ENCODE measurements at places on chromosomes 16 and 17.

DNA sequence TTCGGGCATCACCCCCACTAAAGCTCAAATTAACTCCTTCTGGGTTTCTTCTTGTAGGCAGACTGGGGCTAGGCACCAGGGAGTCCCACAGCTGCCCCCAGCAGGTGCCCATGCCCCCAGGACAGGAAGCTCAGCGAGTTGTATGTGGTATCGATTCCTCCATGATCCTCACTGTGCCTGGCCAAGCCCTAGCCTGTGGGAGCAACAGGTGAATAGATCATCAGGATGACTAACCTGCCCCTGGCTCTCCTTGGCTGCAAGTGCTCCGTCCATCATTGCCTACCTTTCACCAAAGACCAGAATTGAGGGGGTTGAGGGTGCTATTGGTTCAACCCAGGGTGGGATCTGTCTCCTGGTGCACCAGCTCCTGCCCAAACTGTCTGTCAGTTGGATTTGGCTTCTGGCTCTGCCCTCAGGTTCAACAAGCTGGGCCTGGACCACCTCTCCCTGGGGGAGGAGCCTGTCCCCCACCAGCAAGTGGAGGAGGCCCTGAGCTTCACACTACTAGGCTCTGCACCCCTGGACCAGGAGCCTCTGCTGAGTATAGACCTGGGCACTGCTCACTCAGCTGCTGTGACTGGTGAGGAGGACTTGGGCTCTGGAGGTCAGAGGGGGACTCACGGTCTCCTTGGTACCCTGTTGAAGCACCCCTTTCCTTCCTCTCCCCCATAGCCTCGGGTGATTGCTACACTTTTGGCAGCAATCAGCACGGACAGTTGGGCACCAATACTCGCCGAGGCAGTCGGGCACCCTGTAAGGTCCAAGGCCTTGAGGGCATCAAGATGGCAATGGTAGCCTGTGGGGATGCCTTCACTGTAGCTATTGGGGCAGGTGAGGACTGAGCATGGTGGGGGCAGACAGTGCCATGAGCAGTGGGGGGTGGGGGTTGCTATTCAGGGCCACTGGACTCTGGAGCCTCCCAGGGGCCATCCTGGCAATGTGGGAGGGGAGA, 3.1 kb upstream of the TRAF4 start:
- H3K27me3 ChIP-seq = no peaks in the 10 kb centered on the region
- no peak for DNase-seq
- H3K4me1 ChIP-seq = peaks cover 27% of the 10 kb centered on the region

DNA sequence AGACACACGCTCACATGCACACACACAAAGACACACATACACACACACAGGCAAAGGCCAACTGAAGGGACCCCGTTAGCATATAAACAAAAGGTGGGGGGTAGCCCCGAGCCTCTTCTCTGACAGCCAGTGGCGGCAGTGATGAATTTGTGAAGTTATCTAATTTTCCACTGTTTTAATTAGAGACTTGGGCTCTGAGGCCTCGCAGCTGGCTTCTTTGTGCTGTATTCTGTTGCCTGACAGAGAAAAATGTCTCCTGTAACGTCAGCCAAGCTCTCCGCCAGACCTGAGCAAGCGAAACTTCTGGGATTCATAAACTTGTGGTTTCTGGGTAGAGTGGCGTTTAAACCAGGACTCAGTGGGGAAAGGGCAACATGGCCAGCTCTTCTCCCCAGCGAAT, 113.9 kb upstream of the FOXF1 start:
- H3K27me3 ChIP-seq = no peaks in the 10 kb centered on the region

DNA sequence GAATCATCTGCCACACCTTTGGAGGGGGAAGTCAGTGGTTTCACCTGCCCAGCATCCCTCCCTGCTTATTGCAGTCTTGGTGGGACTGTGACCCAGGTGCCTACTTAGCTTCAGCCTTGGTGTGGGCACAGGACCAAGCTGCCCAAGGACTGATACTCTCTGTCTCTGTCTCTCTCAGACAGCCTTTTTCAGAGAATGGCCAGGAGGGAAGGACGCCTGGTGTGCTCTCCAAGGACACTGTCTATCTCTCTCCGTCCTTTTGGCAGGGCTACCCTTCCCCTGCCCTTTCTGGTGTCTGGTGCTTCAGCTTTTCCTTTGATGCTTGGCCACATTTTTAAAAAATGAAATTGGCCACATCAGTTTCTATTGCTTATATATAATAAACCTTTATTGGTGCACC, 19.6 kb downstream of the PIK3R6 start:
- H3K4me1 ChIP-seq = no peaks in the 10 kb centered on the region
- no peak for DNase-seq
- H3K36me3 ChIP-seq = no peaks in the 10 kb centered on the region

DNA sequence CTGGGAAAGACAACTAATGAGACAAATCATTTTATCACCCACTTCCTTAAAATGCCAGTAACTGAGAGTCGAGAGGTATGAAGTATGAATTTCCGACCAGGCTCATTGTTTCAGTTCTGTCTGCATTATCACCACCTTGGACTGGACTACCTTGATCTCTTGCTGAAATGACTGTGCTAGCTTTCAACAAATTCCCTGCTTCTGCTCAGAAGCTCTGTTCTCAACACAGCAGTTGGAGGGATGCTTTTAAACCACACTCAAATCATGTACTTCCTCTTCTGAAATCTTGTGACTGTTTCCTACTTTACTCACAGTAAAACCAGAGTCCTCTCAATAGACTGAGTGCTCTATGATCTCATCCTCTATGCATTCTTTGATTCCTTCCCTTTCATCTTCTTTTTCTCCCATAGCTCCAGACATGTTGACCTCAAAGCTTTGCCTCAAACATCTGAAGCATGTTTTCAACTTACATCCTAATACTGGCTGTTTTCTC, 195.8 kb downstream of the KCNJ2 start:
- no peaks in the 10 kb centered on the region for H3K27me3 ChIP-seq
- H3K36me3 ChIP-seq = no peaks in the 10 kb centered on the region
- no peak for DNase-seq
- no peaks in the 10 kb centered on the region for H3K4me1 ChIP-seq

GRCh38 chr16:76653390-76654026, 376.3 kb downstream of the CNTNAP4 start:
- no peak overlapping the region for H3K4me3 ChIP-seq
- H3K4me1 ChIP-seq = no peaks in the 10 kb centered on the region
- no peak for DNase-seq
- no peaks in the 10 kb centered on the region for H3K27me3 ChIP-seq

DNA sequence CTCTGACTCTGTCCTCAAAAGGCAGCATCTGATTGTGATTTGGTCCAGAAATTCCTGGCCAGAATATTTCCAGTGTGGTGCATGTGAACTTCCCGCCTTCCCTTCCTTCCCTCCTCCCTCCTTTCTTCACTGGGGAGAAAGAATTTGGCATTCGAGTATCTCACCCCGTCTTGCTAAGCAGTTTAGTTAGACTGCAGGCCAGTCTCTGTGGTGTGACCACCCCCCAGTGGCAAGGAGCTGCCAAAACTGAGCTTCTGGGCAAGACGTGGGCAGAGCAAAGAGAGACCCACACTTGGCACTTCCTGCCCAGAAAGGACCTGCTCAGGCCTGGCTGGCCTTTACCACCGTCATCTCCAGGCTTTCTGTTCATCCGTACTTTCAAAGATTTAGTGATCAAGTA, 36.4 kb downstream of the SNX20 start:
- H3K4me1 ChIP-seq = peaks cover 18% of the 10 kb centered on the region
- H3K27me3 ChIP-seq = no peaks in the 10 kb centered on the region
- H3K36me3 ChIP-seq = no peaks in the 10 kb centered on the region
- no peak overlapping the region for H3K27ac ChIP-seq
- DNase-seq = no peak
- no peak overlapping the region for H3K4me3 ChIP-seq

- H3K27me3 ChIP-seq = no peaks in the 10 kb centered on the region
- no peak overlapping the region for H3K4me3 ChIP-seq
- H3K27ac ChIP-seq = no peak overlapping the region
- H3K36me3 ChIP-seq = no peaks in the 10 kb centered on the region
- DNase-seq = no peak
These were observed 436.2 kb upstream of the ZFHX3 start for GRCh38 chr16:73483934-73484711.

GRCh38 chr17:6109536-6109935, 39.4 kb downstream of the WSCD1 start:
- H3K27ac ChIP-seq = no peak overlapping the region
- H3K4me3 ChIP-seq = no peak overlapping the region
- H3K4me1 ChIP-seq = no peaks in the 10 kb centered on the region
- no peaks in the 10 kb centered on the region for H3K36me3 ChIP-seq
- no peaks in the 10 kb centered on the region for H3K27me3 ChIP-seq

DNA sequence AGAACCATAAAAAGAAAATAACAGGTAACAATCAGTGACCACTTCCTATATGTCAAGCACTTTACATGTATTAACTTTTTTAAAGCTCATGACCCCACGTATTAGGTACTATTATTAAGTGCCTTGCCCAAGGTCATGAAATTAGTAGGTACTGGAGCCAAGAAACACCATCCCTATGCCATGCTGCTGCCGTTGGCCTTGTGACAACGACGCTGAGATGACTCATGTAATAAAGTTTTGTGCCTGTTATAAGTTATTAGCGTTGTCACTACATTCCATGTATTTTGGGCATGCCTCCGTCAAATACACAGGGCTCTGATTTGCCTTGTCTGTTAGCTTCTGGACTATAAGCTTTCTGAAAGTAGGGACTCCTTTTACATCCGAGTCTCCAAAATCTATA, 1.4 kb downstream of the BBS2 start:
- no peaks in the 10 kb centered on the region for H3K27me3 ChIP-seq
- H3K27ac ChIP-seq = no peak overlapping the region
- peaks cover 32% of the 10 kb centered on the region for H3K4me1 ChIP-seq
- H3K36me3 ChIP-seq = no peaks in the 10 kb centered on the region
- no peak overlapping the region for H3K4me3 ChIP-seq

DNA sequence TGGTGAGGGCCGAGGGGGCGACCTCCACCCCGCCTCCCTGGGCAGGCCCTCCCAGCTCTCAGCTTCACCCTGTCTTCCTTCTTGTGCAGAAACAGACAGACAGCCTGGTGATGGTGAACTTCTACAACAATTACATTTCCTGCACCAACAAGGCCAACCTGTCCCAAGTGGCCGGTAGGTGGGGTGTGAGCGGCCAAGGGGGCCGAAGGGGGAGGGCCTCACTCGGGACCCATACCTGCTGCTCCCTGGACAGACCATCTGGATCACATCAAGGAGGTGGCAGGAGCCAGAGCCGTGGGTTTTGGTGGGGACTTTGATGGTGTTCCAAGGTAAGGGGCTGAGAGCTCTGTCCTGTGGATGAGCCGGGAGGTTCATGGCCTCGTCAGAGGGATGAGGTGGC, 20.1 kb downstream of the CHMP1A start:
- H3K27ac ChIP-seq = no peak overlapping the region
- DNase-seq = no peak
- no peaks in the 10 kb centered on the region for H3K36me3 ChIP-seq
- H3K4me3 ChIP-seq = no peak overlapping the region
- no peaks in the 10 kb centered on the region for H3K27me3 ChIP-seq

- peak overlapping the region; percentile 9 for H3K27ac ChIP-seq
- peaks cover 15% of the 10 kb centered on the region for H3K4me1 ChIP-seq
- no peaks in the 10 kb centered on the region for H3K36me3 ChIP-seq
These were observed 64.9 kb downstream of the IRF8 start for GRCh38 chr16:85963753-85964285.

DNA sequence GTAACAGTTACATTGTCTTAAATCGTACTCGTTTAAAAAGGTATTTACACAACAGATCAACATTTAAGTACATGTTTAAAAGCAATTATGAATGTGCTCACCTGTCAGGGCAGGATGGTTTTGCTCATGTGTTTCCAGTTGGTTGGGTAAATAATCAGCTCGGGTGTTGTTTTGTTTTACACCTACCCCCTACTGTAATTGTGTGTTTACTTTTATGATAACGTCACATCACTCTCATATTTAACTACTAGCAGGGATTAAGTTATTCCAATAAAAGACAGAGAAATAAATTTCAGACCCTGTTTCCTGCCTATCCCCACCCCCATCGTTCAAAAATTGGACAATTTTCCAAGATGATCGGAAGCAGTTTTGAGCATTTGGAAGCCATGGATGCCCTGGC, 390.2 kb downstream of the SEC14L1 start:
- H3K27me3 ChIP-seq = peaks cover 39% of the 10 kb centered on the region
- H3K4me3 ChIP-seq = no peak overlapping the region
- peaks cover 11% of the 10 kb centered on the region for H3K4me1 ChIP-seq
- no peak overlapping the region for H3K27ac ChIP-seq

DNA sequence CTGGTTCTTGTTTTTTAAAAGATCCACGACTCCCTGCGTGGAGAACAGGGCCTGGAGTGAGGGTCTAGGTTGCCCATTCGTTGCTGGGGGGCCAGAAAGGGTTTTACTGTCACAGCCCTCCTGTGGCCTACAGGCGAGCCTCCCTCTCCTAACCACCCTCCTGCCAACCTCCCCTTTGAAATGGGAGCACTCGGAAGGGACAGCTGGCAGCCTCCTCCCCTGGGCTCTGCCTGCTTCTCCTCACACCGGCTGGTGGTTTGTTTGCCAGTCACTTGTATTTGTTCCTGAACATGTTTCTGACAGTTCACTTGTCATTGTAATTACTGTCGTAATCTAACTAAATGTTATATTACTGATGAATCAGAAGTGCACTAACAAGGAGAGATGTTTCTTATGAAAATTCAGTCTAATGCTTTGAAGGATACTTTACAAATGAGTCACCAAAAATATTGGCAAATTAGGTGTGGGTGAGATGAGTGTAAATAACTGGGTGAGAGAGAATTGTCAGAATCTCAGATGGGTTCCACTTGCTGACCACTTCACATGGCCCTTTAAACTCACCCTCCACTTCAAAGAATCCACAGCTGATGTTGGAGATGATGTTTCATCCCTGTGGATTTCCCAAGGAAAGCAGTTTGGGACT, 2.7 kb upstream of the SPPL2C start:
- H3K36me3 ChIP-seq = no peaks in the 10 kb centered on the region
- DNase-seq = no peak
- H3K27me3 ChIP-seq = no peaks in the 10 kb centered on the region
- no peak overlapping the region for H3K27ac ChIP-seq

DNA sequence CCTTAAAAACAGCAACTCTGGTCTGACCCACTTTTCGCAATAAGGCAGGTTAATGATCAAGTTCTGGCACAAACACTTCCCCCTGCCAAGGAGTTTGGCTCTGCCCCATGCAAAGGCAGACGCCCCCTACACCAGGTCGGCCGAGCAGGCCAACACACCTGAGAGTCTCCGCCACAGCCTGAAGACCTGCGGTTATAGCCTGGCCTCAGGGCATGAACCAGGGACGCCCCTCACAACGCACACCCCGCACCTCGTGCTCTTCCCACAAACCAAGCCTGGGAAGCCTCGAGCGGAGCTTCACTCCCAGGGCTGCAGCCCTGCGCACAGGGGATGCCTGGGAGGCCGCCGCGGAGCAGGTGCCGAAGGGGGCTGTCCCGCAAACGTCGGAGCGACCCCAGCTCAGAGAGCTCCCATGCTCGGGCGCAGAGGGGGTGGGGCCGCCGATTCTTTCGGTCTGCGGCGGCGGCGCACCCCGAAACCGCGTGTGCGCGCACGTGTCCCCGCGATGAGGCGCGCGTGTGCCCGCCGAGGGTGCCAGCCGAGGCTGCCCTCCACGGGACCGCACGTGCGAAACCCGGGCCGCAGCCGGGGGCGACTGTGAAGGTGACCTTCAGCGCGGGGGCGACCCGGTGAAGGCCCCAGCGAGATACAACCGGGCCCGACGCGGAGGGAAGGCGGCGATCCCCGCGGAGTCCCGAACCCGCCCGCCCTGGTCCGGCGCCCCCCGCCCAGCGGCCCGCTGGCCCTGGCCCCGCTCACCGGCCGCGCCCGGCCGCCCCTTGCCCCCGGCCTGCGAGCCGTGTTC, 559 bp downstream of the CLUH start:
- no peak for DNase-seq
- H3K27ac ChIP-seq = peak overlapping the region; percentile 84
- H3K4me3 ChIP-seq = peak overlapping the region; percentile 95
- H3K27me3 ChIP-seq = no peaks in the 10 kb centered on the region
- H3K4me1 ChIP-seq = peaks cover 63% of the 10 kb centered on the region
